ENCODE measurements at places on chromosomes 1 and 21. TPM values are rescaled to one million over a fixed set of nuclear protein-coding genes. Genes with fewer than 3 reads are reported as not detected.

GRCh38 chr1:159092036-159092760 lies 15.6 kb upstream of the AIM2 start:
- peak; percentile 69 for ATAC-seq

The PDZK1 gene
- not detected for total RNA-seq

GRCh38 chr1:179144626-179145025 lies 62.8 kb downstream of the TOR3A start:
- ATAC-seq = no peak

GRCh38 chr1:154951901-154952657 lies 3.8 kb downstream of the PBXIP1 start:
- ATAC-seq = no peak

GRCh38 chr1:155126556-155127104 lies 1.0 kb upstream of the EFNA1 start:
- peak; percentile 5 for ATAC-seq

The MFSD2A gene
- total RNA-seq = 25.2 TPM

DNA sequence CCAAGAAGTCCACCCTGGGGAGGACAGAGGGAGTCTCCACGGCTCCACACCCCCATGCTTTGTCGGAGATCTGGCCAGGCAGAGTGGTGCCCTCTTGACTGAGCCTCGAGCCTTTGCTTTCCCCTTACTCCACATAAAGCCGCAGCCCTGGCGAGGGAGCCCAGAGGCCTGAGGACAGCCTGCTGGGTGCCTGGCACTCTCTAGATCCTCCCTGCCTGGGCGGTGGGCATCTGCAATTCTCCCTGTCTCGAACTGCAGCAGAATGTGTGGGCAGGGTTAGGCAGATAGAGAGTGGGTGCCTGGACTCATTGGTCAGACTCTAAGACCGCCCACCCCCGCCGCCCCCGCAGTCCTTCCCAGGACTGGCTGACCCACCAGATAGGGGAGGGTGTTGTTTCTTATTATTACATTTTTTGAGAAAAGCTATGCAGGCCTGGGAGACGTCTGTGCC lies 13.9 kb downstream of the EPHX1 start:
- ATAC-seq = no peak

GRCh38 chr1:81730881-81731280 lies 69.9 kb upstream of the ADGRL2 start:
- ATAC-seq = no peak

The GPR37L1 gene
- 0.12 TPM for total RNA-seq

The TNNT2 gene
- 3.9 TPM for total RNA-seq

The C1orf105 gene
- total RNA-seq = not detected

DNA sequence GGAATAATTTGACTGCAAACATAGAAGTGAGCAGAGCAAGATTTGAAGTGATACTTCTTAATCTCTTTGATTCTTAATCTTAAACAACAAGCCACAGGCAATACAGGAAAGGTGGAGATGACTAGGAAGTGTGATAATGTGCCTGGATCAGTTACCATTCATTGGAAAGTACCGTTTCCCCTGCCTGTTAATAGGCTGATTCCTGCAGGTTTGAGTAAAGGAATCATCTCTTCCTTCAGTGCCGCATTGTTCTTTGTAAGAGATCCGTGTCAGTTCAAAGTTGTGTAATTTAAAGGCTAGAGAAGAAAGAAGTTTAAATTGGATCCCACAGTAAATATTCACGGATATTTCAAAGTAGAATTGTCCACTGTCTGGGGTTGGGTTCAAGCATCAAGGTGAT lies 43.5 kb upstream of the BCL10 start:
- ATAC-seq = peak; percentile 51

The SDC3 gene
- 3.3 TPM for total RNA-seq

The TMOD4 gene
- total RNA-seq = not detected

DNA sequence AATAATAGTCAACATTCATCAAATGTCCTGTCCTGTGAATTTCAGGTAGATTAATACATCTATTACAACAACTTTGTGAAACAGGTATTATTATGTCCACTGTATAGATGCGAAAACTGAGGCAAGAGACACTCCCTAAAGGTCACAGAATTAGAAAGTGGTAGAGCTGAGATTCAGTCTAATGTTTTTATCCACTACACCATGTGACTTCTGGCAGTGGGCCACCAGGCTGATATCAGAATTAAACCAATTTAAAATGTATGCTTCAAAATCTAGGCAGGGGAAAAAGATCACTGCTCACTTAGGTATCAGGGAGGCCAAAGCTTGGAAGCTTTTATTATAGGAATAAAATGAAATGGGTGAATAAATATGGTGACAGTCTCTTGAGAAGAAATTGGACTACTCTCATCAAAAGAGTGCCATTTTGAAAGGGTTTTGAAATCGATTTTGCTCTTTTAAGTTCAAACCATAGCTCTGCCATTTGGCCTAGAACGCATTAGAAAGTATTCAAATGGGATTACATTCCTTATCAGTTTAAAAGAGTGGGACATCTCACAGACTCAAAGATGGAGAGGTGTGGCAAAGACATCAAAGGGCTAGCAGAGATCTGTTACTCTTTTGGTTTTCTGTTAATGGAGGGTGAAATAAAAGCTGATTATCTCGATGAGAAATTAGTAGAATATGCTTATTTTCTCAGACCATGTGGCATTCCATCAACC lies 1.9 kb downstream of the DDAH1 start:
- no peak for ATAC-seq

- peak; percentile 73 for ATAC-seq
Observed at GRCh38 chr1:38958967-38959366, 17.3 kb upstream of the RHBDL2 start.

DNA sequence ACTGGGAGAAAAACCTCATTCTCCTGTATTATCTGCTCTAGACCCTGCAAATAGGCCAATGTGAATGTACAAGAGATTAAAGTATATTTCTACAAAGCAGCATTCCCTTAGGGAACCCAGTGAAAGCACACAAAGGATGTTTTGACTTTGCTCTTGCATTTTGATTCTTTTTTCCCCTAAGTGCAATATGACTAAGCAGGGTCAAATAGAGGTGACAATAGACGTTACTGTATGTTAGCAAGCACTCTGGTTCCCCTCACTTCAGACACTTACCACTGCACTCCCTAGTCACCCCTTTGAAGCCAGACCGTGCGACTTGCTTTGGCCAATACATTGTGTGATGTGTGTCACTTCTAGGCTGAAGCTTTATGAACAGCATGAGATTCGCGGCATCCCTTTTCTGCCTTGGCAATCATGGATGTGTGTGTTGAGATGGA lies 209.7 kb downstream of the RHOU start:
- peak; percentile 25 for ATAC-seq

DNA sequence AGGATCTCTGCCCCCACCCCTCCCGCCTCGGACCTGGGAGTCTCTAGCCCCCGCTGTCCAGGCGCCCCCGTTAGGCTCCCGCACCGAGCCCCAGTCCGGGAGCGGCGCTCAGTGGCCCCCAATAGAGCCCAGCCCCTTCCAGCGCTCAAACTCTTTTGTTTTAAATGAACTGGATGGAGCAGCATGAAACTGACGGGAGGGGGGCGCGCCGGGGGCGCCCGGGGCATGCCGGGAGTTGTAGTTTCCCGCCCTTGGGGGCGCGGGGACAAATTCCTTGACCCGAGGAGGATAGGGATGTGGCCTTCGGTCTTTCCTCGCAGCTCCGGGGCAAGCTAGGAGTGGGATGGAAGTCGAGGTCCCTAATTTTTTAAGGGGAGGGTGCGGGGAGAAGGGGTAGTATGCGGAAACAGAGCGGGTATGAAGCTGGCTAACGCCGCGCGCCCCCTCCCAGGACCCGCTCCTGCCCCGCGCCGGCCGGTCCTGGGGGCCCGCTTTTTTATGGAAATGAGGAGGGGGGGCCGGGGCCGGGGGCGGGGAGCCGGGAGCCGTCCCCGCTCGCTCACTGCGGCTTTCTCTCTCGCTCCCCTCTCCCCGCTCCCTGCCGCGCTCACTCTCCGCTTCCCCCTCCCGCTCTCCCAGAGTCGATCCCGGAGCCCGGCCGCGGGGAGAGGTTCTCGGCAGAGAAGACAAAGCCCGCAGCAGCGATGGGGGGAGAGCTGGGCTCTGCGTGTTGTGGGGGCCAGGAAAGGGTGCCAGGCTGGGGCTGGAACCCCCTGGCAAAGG lies at the start of gene MEX3A:
Gene MEX3A, minus strand, starts transcription at position 157 of the 783 bp plus-strand sequence. CDS start 467 bp downstream, outside the sequence.
- peak; percentile 67 for ATAC-seq

DNA sequence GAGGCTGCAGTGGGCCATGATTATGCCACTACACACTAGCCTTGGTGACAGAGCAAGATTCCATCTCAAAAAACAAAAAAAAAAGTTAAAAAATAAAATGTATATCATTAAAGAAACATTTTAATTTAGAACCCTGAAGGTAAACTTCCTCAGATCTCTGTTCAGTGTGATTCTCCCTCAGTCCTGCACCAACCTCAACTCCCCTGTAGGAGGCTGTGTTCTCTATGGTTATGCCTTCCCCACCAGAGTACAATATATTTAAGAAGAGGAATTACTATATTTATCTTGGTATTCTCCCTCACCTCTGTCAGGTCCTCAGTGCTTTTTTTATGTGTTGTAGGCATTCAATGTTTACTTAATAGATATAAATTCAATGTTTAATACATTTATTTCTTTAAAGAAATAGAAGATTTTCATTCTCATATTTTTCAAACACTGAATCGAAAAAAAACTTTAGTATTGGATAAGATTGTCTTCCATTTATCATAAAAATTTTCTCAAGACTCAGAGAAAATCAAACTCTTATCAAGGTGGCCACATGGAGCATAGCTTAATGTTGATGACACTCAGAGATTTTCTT lies 4.8 kb upstream of the LRRC8B start:
- peak; percentile 50 for ATAC-seq

DNA sequence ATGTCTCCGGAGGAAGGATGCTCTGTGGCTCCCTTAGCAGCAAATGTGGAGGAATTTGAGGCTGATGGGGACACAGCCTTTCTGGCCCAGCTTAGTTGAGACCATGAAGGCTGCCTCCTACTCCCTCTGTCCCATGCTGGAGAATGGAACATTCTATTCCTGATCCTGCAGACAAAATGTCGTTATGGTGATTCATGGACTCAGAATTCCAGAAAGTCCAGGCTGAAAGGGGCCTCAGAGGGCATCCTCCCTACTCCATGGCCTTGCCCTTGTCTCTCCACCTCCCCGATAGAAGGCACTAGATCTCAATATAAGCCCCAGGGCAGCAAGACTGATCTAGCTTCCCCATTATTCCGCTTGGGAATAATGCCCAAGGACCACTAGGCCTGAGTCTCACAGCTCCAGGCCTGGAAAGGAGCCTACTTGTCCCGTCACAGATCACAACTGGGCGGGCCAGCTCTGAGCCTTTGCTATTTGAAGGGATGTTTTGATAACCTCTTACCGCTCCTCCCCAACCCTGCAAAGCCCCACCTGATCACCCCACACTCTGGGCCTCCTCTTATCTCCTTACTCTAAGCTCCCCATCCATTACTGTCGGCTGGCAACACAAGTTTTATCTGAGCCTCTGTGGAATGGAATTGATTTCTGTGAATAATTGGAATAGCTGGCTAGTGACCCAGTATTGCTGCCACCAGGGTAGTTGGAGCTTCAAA lies 52.8 kb upstream of the TRABD2B start:
- ATAC-seq = no peak

DNA sequence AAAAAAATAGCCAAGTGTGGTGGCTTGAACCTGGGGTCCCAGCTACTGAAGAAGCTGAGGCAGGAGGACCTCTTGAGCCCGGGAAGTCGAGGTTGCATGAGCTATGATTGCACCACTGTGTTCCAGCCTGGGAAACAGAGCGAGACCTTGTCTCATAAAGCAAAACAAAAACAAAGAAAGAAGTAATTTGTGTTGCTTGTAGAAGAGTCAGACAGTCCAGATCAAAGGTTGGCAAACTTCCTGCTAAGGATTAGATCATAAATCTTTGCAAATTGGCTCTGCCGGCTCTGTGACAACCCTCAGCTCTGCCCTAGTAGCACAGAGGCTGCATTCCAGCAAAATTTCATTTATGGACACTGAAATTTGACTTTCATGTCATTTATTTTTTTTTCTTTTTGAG lies 19.0 kb upstream of the MFN2 start:
- no peak for ATAC-seq

DNA sequence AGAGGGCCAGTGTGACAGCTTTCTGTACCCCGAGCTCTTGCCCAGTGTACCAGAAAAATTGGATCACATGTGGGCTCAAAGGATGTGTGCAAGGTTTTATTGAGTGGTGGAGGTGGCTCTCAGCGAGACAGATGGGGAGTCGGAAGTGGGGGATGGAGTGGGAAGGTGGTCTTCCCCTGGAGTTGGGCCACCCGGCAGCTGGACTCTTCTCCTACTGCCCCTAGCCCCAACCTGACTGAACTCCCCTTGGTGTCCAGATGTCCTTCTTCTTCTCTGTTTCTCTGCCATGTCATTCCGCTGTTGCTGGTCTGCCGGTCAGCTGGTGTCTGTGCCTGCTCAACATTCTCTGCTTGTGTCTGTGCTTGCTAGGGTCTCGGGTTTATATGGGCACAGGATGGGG lies 217.9 kb downstream of the RRAGC start:
- no peak for ATAC-seq

DNA sequence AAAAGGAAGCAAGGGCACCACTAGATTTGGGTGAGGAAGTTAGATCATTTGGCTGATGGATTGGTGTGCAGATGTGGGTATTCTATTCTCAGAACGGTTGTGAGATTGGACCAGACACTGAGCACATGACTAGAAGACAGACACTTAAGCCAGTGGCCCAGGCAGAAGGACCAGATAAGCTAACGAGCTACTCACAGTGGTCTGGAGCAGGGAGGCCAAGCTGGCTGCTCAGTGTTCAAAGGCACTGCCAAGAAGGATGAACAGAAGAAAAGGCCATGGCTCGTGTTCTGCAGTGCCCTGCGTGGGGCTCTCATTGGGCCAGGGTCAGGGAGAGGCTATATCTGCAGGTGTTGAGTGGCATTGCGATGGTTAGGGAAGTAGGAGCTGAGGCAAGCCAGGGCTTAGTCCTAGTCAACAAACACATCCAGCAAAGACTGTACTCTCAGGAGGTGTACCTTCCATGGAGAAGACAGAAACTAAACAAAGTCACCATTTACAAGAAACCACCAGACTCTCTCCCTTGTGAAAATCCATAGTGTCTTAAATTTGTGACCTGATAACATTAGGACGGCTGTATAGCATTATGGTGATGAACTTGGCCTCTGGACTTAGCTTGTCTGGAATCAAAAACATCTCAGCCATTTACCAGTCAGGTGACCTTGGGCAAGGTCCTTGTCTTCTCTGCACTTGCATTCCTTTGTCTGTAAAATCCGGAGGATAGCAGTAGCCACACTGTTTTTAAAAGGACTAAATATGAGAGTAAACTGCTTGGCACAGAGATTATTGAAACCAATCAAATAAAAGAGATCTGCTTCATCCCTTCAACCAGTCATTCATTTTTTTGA lies 274.5 kb downstream of the SIPA1L2 start:
- ATAC-seq = peak; percentile 39

The CD1E gene
- not detected for total RNA-seq

The ACTN2 gene
- total RNA-seq = 0.24 TPM

- no peak for ATAC-seq
Observed at GRCh38 chr1:36796106-36796590, 238.2 kb downstream of the GRIK3 start.

- ATAC-seq = no peak
Observed at GRCh38 chr1:215932558-215932957, 365.5 kb downstream of the KCTD3 start.

DNA sequence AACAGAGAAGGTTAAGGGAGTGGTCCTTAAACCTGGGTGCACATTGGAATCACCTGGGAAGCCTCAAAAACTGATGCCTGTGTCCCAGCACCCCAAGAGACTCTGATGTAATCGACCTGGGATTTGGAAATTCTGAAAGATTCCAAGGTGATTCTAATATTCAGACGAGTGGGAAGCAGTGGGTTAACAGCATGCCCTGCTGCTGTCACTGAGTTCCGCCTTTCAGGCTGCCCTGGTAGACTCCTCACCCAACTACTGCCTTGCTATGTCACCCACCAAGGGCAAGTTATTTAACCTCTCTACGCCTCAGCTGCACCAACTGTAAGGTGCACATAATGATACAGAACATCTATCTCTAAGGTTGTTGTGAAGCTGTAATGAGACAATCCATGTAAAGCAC lies 59.2 kb downstream of the CD34 start:
- ATAC-seq = no peak

Measured in esophagus mucosa (tissue), 1 donor.